ENCODE measurements at places on chromosomes 2 and 18.

- no peak for DNase-seq
These were observed 5.6 kb downstream of the QPCT start for GRCh38 chr2:37350034-37350433.

- no peak for DNase-seq
These were observed 5.9 kb upstream of the RALB start for GRCh38 chr2:120246546-120247300.

DNA sequence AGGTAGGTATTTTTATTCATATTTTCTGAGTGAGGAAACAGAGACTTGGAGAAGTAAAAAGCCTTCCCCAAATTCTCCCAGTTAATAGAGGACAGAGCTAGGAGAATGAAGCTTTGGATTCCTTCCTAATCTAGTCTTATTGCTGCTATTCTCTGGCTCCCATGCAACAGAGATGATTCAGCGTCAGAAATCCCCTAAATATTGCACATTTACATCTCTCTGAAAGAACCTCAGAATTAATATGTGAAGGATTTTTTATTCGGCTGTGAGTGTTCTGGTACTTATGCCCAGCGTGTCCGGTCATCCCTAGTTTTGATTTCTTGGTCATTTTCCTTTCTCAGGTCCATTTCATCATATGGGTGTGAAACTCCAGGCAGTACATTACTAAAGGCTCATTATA, 91.2 kb upstream of the SESTD1 start:
- no peak for DNase-seq

GRCh38 chr18:50334546-50335152, 40.2 kb upstream of the SKA1 start:
- no peak for DNase-seq

DNA sequence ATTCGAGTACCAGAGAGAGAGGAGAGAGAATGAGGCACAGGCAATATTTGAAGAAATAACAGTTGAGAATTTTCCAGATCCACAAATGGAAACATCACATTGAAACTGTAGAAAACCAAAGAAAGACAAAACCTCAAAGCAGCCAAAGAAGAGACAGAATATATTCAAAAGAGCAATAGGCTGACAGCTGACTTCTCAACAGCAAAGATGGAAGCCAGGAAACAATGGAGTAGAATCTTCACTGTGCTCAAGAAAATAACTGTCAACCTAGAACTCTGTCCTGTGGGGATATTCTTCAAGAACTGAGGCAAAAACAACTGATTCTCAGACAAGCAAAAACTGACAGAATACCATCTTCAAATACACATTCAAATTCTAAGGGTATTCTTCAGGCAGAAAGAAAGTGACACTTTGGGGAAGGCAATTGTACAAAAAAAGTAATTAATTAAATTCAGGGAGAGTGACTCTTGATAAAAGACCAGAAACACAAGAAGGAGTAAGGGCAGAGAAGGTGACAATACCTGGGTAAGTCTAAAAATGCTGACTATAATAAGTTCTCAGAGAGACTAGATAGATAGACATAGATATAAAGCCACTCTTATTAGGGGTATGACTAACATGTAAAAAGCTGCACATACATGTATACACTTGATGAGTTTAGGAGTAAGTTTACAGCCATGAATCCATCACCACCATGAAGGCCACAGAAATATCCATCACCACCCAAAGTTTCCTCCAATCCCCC, 25.6 kb downstream of the ANKMY1 start:
- DNase-seq, result no peak

DNA sequence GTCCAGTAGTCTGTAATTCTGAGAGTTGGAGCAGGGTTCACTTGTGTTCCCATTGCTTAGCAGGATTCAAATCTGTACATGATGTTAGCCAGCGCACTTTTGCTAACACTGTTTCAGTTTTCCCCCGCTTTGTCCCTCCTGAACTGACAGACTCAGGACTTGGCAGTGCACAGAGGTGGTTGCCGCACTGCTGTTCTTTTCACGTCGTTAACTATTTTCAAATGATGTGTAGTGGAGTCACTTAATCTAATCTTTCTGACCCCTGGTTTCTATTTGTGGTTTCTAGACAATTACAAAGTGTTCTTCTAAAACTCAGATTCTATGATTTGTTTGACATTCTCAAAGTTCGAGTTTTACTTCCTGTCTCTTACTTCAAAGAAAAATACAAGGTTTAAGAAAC, 234.5 kb downstream of the RBM43 start:
- no peak for DNase-seq

- DNase-seq, result no peak
These were observed 11.9 kb upstream of the KIDINS220 start for GRCh38 chr2:8849327-8849726.

All from HFFc6 (cell line).